Urothelium cell line (cell line): ENCODE measurements at places on chromosomes 11 and 22.

- no peak for DNase-seq
Measured at GRCh38 chr11:40118780-40119179, 1340.7 kb downstream of the LRRC4C start.

- no peak for DNase-seq
Measured at GRCh38 chr11:130516554-130517505, 68.4 kb downstream of the ADAMTS15 start.

GRCh38 chr22:21567456-21568346 lies at the start of gene UBE2L3:
UBE2L3 (plus strand) TSS chr22:21567714; CDS start chr22:21567745, 31 bp downstream.
- peak; percentile 98 for DNase-seq

GRCh38 chr11:105179542-105180278 lies 40.1 kb upstream of the CARD18 start:
- DNase-seq: no peak

- DNase-seq: peak; percentile 21
Measured at GRCh38 chr11:35419184-35419829, at the start of gene SLC1A2. SLC1A2 (minus strand) TSS chr11:35419558; CDS start chr11:35418966, 592 bp downstream.

- DNase-seq: peak; percentile 50
Measured at GRCh38 chr22:17369439-17370025, at the start of gene CECR2. CECR2 (plus strand) TSS chr22:17369460; CDS start chr22:17369784, 324 bp downstream.

DNA sequence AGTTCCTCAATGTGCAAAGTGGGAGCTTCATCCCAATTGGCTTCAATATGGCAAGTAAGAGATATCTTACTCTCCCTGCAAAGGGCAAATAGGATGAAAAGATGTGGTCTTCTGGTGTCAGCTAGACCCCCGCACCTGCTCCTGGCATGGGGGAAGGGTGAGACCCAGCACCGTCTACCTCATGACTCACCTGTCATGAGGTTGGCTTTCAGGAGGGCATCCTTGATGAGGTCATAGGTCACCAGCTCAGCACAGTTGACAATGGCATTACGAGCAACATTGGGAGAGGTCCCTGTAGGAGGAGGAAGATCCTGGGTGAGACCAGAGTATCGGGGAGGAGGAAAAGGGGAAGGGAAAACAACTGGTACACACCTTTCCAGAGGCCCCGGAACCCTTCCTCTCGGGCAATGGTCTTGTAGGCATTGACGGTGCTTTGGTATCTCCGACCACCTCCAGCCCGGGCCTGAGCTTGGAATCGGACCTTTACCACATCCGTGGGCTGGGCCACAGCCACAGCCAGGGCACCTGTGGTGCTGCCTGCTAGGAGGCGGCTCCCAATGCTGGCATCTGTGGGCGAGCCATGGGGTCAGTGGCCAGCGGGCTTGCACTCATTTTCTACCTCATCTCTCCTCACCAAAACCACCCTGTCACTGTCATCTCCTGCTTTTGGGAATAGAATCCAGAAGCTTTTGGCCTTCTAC lies 6.0 kb downstream of the UCP2 start:
- DNase-seq: no peak

DNA sequence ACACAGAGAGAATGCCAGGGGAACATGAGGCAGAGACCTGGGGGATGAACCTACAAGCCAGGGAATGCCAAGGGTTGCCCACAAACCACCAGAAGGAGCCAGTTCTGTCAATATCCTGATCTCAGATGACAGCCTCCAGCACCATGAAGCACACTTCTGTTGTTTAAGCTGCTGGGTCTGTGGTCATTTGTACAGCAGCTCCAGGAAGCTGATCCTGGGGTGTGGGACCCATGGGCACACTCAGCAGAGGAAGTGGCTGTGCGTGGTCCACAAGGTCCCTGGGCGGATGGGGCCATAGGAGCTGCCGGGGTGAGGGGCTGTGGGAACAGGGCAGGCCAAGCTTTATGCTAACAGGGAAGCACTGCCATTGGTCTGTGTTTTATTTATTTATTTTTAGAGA lies 12.1 kb downstream of the PPM1F start:
- DNase-seq: no peak

DNA sequence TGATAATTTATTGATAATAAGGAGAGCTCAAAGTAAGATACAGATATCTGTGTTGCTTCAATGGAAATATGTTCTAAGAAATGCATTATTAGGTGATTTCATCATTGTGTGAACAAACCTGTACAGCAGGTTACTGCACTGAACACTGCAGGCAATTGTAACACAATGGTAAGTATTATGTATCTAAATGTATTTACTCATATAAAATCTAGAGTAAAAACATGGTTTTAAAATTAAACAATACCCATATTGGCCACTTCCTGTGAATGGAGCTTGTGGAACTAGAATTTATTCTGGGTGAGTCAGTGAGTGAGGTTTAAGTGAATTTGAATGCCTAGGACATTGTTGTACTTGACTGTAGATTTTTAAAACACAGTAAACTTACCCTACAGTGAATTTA lies 722.9 kb upstream of the RAG2 start:
- peak; percentile 8 for DNase-seq

DNA sequence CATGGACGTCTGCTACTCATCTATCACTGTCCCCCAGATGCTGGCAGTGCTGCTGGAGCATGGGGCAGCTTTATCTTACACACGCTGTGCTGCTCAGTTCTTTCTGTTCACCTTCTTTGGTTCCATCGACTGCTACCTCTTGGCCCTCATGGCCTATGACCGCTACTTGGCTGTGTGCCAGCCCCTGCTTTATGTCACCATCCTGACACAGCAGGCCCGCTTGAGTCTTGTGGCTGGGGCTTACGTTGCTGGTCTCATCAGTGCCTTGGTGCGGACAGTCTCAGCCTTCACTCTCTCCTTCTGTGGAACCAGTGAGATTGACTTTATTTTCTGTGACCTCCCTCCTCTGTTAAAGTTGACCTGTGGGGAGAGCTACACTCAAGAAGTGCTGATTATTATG lies 9.2 kb upstream of the OR9Q2 start:
- DNase-seq: no peak

DNA sequence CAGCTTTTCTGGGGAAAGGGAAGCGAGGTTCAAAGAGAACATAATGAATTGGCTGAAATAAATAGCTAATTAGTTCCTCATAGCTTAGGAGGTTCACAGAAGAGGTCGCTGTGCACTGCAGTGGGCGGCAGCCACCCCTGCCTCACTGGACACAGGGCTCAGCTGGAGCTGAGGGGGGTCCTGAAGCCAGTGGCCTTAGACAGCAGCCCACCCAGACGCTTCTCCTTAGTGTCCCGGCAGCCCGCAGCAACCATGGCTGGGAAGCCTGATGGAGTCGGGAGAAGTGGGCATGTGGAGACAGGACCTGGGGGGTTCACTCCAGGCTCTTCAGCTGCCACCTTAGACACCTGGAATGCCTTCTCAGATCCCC lies 75.4 kb downstream of the TRIM29 start:
- no peak for DNase-seq

- peak; percentile 86 for DNase-seq
Measured at GRCh38 chr22:50269970-50270665, at the start of gene MAPK11. MAPK11 (minus strand) TSS chr22:50270380; CDS start chr22:50270292, 88 bp downstream.

GRCh38 chr11:35272391-35272902 lies 133.5 kb downstream of the CD44 start:
- DNase-seq: no peak

GRCh38 chr11:73536961-73537360 lies 61.0 kb downstream of the FAM168A start:
- DNase-seq: no peak

GRCh38 chr22:27224485-27225374 lies 567.3 kb downstream of the MIAT start:
- peak; percentile 88 for DNase-seq

DNA sequence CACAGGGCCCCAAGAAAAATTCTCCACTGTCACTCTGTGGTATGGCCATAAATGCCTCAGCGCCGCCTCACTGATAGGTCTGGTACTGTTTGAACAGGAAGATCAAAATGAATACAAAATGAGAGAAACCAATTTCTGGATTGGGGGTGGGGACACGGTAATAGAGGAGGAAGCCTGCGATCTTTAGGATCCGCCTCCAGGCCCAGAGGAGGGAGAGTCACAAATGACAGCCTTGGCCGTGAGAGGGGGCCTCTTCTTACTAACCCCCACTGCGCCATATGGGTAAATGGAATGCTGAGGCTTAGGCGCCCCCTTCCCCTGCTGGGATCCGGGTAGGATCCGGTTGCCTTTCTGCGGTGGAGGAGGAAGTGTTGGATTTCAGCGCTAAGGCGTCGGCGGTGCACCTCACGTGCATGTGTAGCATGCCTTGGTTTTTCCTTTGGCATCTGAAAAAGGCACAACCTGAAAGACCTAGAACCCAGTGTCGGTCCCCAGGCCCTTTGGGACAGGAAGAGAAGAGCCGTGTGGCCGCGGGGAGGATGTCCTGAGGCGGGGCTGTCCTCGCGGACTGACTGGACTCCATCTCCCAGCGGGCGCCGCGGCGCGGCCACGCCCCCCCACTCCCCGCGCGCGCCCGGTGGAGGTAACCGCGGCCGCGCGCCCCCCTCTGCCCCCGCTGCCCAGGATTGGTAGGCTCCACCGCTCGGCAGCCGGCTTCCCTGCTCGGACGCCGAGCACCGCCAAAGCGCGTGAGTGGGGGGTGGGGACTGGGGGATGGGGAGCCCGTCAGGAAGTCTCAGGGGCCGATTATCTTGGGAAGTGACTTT lies 718 bp upstream of the MADD start:
- peak; percentile 97 for DNase-seq

GRCh38 chr11:20762980-20763379 lies 93.6 kb downstream of the NELL1 start:
- DNase-seq: no peak

GRCh38 chr11:105109855-105110687 lies 29.5 kb downstream of the CARD18 start:
- DNase-seq: no peak

- no peak for DNase-seq
Measured at GRCh38 chr22:40954113-40954512, 2.9 kb downstream of the RBX1 start.

DNA sequence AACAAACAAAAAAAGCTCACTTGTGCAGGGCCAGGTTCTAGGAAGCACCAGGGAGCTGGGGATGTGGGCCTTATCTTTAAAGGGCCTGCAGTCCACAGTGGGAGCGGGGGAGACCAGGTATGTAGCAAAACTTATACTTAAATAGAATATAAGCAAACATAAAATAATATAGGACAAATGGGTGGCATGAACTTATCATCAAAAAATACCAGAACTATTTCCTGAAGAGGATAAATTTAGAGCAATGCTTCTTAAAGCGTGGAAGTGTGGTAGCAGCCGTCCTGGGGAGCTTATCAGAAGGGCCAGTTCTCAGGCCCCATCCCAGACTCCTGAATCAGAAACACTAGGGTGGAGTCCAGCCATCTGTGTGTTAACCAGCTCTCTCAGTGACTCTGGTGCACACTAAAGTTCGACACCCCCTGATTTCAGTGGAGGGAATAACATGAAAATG lies 9.3 kb downstream of the VPS26B start:
- DNase-seq: no peak

DNA sequence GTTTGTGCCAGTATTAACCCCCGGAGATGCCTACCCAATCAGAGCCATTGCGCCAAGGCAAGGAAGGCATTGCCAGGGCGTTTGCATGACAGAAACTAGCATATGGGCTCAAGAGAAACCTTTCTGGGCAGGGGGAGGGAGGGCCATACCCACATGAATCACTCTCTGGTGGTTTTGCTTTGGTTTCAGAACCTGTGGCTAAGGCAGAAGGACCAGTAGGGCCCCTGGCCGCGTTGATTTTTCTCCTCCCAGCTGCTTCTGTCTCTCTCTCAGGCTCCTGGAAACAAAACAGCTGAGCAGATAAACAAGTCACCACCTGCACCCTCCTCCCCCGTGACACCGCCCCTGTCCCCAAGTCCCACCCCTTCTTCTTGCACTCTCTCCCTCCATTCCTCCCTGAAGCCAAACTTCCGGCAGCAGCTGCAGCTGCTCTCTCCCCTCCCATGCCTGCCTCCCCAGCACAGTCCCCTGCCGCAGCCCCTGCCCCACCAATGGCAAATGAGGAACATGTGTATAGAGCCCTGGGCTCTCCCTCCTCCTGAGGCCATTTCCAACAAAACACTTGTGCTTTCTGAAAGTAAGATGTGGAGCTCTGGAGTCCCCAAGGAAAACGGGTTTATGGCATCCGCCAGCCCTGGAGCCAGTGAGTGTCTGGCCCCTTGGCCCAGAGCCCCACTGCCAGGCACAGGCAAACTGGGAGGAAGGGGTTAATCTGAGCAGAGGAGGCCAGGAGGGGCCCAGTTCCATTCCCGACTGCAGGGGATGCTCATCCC lies 39.0 kb upstream of the ADA2 start:
- DNase-seq: peak; percentile 14

- DNase-seq: no peak
Measured at GRCh38 chr11:86896441-86896841, 58.8 kb downstream of the FZD4 start.

GRCh38 chr11:130087294-130087926 lies 17.7 kb downstream of the APLP2 start:
- DNase-seq: no peak

DNA sequence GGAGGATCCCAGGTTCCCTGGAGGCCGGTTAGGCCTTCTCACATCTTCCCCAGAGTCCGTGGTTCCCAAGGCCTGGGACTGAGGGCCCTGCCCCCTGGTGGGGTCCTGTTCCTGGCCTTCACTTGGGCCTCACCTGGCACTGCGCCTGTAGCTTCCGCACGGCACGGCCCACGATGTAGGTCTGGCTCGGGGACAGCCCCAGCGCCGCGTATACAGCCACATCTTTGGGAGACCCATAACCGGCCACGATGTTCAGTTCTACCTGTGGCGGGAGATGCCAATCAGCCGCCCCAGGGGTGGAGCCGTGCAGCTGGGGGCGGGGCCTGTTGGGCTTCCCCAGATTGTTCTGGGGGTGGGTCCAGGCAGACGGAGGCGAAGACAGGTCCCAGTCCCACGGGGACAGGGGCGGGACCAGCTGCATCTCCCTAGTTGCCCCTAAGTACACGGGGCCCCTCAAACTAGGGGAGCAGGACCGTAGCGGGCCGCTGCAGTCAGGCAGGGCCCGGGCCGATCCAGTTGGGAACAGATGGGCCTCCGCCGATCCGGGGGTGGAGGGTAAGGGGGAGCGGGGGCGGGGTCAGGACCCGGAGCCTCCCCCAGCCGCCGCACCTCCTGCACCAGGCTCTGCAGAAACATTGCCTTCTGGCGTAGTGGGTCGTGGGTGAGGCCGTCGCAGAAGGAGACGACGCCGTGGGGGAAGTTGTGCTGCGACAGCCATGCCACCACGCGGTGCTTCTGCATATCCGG lies 10.1 kb downstream of the AIP start:
- no peak for DNase-seq

- no peak for DNase-seq
Measured at GRCh38 chr11:78323363-78323762, 94.3 kb downstream of the GAB2 start.

DNA sequence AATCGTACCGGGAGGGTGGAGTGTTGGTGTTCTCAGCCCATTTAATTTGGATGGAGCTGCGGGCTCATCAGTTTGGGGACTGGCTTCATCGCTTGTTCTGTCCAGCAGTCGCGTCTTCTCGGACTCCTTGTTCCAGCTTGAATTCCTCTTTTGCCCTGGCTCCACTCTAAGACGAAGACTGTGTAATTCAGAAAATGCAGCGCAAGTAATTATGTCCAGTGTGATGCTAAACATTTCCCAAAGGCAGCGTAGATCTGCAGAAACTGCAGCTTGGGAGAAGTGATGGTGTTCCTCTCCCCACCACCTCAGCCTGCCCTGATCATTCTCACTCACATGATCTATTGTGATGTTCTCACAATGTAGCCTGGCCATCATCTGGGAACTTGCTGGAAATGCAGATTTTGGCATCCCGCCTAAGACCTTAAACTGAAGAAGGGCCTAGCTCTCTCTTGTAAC lies 666 bp downstream of the SLC25A18 start:
- DNase-seq: no peak
